Stimulated activated CD4-positive, alpha-beta T cell treated with anti-CD3 and anti-CD28 coated beads, Interleukin-1b, Interleukin-23, amount 100 ng/mL, for 48 hours (primary cell): ENCODE measurements at places on chromosomes 11 and 22.
A peak's percentile ranks its signal among the peaks of the same experiment; 100 is the strongest.

- DNase-seq, result peak; percentile 69
Measured at GRCh38 chr22:26671317-26672059, 14.1 kb downstream of the MIAT start.

DNA sequence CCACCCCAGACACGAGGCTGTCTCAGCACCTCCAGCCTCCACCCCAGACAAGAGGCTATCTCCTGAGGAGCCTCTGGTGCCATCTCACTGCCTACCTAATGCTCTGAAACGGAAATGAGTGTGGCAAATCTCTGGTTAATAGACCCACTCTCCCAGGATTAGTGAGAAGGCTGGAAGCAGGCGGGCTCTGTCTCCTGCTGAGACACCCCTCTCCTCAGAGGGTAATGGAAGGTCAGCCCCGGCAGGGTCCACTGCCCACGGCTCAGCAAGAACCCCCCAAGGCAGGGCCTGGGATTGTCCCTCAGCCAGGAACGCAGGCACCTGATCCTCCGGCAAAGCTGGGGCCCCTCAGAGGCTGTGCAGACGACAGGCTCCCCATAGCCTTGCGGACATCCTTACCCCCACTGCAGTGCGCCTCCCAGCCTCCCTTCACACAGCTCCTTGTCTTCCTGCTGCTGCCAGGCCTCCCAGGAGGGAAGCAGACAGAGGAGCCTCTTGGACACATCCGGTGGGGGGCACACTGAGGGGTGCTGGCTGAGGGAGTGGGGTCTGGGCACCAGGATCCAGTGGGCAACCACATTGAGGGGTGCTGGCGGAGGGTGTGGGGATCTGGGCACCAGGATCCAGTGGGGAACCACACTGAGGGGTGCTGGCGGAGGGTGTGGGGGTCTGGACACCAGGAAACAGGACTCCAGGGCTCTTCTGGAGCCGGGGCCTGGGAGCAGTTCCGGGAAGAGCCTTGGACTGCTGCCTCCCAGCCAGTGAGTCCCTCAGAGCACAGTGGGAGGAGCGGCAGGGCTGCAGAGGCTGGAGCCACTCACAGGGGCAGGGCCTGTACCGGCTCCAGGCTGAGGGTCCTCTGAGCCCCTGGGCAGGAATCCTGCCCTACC lies 13.1 kb downstream of the CHID1 start:
- DNase-seq, result no peak

DNA sequence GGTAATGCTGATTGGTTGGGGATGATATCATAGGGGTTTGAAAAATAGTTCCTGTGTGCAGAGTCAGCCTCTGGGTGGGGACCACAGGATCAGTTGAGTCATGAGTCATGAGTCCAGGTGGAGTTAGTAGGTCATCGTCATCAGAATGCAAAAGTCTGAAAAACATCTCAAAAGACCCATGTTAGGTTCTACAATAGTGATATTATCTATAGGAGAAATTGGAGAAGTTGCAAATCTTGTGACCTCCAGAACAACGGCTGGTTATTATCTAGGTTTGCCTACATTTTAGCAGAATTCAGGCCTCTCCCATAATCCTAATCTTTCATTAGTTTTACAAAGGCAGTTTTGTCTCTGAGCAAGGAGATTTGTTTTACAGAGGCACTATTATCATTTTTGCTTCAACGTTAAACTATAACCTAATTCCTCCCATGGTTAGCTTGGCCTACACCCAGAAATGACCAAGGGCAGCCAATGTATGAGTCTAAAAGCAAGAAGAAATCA lies 38.9 kb downstream of the MS4A2 start:
- no peak for DNase-seq

DNA sequence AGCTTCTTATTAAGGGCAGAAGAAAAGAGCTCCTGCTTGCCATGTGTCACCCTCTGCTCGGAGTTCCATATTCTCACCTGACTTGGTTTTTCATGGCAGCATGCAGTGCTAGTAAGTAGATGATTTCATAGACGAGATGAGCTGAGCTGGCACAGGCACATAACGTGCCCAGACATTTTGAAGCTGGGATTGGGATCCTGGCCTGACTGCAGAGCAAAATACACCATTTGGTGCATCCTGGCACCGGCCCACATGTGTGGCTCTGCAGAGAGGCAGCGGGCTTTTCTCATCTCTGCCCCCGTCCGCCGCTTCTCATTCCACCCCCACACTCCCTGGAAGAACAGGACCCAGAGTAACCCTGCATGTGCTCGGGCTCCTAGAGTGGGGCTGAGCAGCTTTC lies 24.8 kb downstream of the FAM118A start:
- DNase-seq, result no peak

- DNase-seq, result no peak
Measured at GRCh38 chr11:46855167-46855566, 9.1 kb upstream of the CKAP5 start.

DNA sequence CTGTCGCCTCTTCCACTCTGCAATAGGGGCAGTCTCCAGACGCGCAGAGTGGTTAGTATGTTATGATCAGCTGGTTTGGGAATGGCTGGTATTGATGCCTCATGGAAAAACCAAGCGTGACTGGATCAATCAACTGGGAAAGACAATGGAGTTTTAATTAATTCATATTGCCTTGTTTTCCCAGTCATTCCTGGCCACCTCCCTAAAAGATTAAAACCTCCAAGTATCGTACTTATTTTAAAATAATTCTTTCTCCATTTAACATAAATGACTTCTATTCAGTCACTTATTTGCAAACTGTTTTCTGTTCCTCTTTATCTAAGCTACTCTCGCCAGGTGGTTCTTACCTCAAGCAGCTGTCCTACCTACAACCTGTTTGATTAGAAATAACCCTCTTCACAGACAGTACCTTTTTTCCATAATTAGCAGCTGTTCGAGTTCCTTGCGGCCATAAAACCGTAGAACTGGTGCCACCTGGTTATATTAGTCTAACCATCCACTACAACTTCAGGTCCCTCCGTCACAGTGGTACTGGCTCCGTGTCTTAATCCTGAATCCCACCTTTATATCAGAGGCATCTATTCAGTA lies 898 bp downstream of the ZNF215 start:
- no peak for DNase-seq

GRCh38 chr11:16013649-16014275 lies 342.6 kb downstream of the SOX6 start:
- no peak for DNase-seq
